Endothelial cell (in vitro differentiated cells): ENCODE measurements at places on chromosomes 11 and 22. TPM values are rescaled to one million over a fixed set of nuclear protein-coding genes. Genes with fewer than 3 reads are reported as not detected.
A peak's percentile ranks its signal among the peaks of the same experiment; 100 is the strongest.

- H3K27ac ChIP-seq = no peak within 1 kb of the TSS
- H3K36me3 ChIP-seq = peaks cover 14% of the 10 kb centered on the region
- no peak within 1 kb of the TSS for H3K4me3 ChIP-seq
- peaks cover 3% of the 10 kb centered on the region for H3K4me1 ChIP-seq
- no peak for DNase-seq
- H3K27me3 ChIP-seq = peaks cover 8% of the 10 kb centered on the region
These were observed at the start of gene CHADL for GRCh38 chr22:41240377-41241132. Gene CHADL (minus strand): TSS chr22:41240931. CDS start chr22:41240881, 50 bp downstream.

GRCh38 chr11:92675810-92676209 is 293.6 kb upstream of the MTNR1B start:
- no peaks in the 10 kb centered on the region for H3K36me3 ChIP-seq
- H3K4me1 ChIP-seq = peaks cover 4% of the 10 kb centered on the region
- H3K27ac ChIP-seq = no peak overlapping the region

DNA sequence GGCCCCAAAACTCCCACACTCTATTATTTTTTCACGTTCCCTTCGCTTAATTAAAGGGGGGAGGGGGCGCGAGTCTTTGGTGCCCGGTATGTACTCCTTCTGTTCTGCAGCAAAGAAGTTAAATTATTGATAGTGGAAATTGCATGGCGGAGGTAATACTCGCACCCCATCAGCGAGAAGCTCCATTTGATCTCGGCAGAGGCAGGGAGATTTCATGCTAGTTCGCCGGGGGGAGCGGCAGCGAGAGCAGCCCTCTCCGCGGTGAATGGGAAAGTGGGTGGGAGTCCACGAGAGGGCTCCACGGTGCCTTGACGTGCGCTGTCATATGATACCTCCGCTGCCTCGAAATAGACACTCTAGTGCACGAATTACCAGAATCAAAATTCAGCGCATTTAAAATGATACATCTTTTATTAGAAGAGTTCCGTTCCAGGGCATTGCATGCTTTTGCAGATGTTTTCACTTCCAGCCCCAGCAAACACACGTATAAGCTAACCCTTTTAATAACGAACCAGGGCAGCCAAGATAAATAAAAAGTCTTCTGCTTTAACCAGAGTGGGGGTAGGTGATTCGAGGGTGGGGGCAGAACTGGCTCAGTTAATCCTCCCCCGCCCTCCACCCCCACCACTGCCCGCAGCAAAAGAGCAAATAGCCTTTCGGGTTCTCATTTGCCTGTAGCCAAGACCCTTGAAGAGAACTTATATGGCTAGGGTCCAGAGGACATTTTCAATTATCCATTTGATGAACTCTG is 1.3 kb upstream of the BDNF start:
- DNase-seq = no peak
- peaks cover 15% of the 10 kb centered on the region for H3K27me3 ChIP-seq
- no peaks in the 10 kb centered on the region for H3K36me3 ChIP-seq
- H3K4me3 ChIP-seq = peak overlapping the region; percentile 92
- H3K4me1 ChIP-seq = peaks cover 15% of the 10 kb centered on the region

The IFTAP gene
- total RNA-seq = 21.0 TPM
